H7 (cell line): ENCODE measurements at places on chromosomes 7 and 10.
A peak's percentile ranks its signal among the peaks of the same experiment; 100 is the strongest.

DNA sequence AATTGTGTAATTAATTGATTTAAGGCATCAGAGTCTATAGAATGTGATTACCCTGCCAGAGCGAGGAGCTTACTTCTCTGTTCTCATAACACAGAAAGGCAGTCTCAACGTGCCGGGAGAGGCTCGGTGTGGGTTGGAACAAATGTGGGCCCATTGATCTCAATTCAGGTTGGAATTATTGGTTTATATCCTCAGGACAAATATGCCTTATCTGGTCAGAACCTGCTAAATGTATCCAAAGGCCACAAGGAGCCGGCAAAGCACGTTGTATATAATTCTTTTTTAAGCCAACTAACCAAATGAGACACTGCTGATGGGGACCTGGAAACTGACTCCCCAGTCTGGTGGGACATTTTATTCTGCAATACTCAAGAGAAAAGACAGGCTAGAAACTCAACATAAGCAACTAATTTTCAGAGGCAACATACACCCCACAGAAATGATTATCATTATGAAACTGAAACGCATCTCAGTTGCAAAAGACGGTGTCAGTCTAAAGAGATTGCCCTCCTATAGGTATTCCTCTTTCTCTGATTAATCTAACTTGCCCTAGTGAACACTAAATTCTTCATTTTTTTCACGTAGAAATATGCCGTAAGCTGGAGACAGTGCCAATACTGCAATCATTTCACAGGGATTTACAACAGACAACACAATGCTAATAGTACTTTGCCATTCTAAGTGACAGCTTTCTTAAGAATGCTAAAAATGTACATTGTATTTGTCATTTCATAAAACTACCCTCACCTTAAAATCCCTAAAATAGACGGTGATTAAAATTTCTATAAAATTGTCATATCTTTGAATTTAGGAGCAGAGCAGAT is 9.4 kb downstream of the EBF3 start:
- no peak for DNase-seq

- DNase-seq: no peak
Observed at GRCh38 chr7:43431020-43431595, 151.8 kb upstream of the STK17A start.

DNA sequence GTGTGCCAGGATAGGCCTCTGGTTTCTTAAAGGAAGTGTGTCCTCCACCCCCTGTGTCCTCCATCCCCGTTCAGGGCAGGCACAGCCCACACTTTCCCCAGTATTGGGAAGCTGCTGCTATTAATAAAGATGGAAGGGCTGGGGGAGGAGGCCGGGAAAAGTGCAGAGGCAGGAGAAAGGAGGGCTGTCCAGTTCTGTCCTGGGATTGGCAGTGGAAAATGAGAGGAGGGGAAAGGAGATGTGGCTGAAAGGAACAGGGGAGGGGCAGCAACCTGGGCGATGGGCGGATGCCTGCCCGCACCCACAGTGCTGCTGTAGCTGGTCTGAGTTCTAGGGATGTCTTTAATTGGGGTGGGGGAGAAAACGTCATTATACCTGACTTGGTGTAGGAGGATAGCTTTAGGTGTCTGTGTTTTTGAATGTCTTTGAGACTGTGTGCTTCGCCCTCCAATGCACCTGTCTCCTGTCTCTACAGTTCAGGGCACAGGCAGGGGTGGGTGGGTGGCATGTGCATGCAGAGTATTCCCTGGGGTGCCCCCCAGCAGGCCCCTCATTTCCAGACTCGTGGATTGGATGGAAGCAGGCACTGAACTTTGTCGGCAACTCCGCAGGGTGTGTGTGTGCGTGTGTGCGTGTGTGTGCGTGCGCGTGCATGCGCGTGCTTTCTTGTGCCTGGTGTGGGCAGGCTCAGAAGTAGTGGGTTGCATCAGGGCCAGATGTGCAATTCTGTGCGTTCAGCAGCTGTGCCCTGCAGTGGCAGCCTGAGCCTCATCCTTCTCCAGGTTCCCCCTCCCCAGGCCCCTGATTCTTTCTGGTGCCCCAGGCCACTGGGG is 2.5 kb downstream of the TRIM8 start:
- DNase-seq: peak; percentile 45

DNA sequence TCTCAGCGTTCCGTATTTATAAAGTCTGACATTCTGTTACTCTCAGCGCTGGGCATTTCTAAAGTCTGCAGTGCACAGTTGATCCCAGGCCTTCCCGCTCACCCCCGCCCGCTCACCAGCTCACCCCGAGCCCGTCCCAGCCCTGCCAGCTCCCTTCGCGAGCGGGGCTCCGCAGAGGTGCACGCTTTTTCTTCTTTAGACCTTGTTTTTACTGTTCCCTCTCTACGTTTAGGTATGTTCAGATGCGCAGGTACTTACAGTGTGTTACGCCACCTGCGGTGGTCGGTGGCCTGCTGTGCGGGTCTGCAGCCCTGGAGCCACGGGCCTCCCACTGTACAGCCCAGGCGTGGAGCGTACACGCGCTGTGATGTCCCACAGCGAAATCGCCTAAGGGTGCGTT is 28.8 kb downstream of the NKX6-2 start:
- DNase-seq: no peak

DNA sequence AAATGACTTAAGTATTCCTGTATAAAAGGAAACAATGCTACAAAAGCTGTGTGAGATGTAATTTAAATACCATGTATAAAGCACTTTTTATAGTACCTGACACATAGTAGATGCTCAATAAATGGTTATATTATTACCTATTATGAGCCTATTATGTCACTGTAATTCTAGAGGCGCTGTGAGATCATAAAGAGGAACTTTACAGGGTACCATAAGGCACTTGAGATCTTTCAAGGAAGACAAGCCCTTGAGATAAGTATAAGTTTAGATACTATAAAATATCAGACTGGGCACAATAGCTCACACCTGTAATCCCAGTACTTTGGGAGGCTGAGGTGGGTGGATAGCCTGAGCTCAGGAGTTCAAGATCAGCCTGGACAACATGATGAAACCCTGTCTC is 38.3 kb downstream of the PTTG1IP2 start:
- DNase-seq: no peak

DNA sequence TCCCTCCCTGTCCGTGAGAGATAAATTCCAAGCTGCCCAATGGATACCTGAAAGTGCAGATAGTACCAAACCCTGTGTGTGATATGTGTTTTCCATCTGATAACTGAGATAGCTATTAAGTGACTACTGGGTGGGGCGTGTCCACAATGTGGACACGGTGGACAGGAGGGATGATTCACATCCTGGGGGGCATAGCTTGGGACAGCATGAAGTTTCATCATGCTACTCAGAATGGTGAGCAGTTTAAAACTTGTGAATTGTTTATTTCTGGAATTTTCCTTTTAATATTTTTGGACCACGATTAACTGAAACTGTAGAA is 158.6 kb downstream of the CREB5 start:
- DNase-seq: no peak

GRCh38 chr7:150962553-150963399 is 15.3 kb downstream of the KCNH2 start:
- peak; percentile 98 for DNase-seq

GRCh38 chr10:73899423-73899822 is 11.5 kb upstream of the PLAU start:
- no peak for DNase-seq

DNA sequence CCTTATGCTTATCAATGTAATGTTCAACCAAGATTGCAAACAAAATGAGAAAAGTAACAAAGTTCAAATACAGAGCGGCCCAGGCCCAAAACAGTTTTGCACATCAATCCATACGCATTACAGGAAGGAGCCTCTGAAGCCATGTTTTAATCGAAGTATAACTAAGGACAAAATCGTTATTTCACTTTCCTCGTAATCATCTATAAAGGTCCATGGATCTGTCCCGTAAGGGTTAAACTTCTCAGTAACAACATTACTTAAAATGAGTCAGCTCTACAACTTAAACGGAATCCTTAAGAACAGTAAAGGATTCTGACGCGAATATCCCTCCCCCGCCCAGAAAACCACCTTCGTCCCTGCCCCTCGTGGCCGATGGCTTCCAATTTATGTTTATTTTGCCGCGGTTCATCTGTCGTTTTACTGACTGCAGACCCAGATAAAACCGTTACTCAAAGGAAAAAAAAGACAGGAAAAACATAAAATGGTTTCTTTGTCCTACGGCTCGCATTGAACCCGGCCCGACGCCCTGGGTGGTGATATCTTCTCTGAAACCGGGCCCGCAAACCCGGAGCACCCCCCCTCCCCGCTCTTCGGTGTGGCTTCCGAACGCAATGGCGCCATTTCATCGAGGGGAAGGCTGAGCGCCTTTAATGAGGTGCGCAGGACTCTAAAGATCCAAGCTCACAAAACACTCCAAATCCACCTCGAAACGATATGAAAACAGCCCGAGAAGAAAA is 1.1 kb downstream of the HNRNPA2B1 start:
- DNase-seq: peak; percentile 24

DNA sequence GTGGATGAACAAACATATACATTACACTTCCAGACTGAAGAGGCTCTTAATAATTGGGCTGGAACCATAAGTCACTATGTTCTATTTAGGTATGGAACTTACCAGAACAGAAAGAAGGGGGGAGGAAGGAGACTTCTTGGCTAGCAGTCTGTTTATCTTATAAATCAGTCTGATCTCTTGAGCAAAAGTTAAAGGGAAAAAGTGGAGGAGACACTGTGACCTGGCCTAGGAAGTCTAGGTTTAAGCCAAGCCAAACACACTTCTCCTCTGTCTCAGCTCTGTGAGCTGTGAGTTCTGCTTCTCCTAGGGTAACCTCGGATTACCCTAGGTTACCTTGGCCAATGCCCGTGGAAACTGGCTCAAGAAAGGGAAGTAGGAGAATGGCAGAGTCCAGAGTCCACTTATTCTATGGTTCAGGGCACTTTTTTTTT is 95.2 kb downstream of the PFKFB3 start:
- no peak for DNase-seq

DNA sequence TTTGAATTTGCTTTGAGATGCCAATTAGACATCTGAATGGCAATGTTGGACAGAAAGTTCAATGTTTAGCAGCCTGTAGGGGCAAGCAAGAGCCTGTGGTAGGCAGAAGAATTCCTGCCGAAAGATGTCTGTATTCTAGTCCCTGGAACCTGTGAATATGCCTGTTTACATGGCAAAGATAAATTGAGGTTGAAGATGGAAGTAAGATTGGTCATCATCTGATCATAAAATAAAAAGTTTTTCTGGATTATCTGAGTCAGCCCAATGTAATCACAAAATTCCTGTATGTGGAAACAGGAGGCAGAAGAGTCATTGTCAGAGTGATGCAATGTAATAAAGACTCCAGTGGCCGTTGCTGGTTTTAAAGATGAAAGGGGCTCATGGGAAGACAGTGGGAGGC is 430.5 kb downstream of the MDFIC start:
- no peak for DNase-seq

DNA sequence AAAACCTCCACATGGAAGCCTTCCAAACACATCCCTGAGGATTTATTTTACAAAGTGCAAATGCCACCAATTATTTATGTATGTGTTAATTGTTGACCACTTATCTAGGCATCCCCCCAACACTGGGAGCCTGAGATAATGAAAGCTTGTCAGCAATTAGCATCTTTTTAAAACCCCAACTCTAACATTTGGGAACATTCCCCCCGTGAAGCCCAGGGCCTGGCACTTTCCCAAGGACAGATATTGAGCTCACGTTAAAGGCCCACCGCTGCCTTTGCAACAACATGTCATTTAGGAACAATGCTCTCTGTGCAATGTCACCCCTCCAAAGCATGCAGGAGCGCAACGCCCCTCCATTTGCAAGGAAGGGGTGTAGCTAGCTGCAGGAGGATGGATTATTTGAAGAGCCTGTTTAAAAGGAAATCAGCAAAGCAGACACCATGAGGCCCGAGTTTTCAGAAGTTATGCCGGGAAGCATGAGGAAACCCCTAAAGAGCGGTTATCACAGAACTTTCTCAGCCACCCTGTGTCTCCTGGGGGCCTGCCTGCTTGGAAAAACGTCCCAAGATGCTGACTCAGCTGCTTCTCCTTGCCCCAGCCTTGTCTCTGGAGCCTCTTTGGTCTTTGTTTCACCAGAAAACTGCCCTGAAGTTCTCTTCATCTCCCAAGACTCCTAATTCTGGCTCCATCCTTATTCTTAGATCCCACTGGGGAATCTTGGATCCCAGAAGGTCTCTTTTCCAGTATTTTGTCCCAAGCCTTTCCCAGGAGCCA is 444.1 kb downstream of the GRID1 start:
- DNase-seq: no peak

DNA sequence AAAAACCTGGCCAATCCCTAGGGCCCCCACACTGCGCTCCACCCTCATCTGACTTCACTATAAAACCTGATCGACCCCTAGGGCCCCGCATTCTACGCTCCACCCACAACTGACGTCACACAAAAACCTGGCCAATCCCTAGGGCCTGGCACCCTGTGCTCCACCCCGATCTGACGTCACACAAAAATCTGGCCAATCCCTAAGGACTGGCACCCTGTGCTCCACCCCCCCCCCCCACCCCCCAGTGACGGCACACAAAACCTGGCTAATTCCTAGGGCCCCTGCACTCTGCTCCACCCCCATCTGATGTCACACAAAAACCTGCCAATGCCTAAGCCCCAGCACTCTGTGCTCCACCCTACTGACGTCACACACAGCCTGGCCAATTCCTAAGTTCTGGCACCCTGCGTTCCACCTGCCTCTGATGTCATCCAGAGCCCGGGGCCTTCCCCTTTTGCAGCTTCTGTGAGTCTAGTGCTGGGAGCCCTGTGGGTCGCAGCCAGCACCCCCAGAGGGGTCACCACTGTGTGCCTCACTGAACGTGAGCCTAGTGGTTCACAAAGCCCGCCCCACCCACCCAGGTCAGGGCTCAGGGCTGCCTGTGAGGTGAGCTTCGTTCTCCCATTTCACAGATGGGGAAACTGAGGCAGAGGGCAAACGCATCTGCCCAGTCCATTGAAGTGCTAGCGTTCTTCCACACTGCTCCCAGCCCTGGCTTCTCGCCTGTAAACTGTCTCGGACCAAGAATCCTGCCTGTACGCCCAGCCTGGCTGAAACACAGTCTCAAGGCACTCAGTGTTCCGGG is 40.6 kb downstream of the MICALL2 start:
- DNase-seq: peak; percentile 95

DNA sequence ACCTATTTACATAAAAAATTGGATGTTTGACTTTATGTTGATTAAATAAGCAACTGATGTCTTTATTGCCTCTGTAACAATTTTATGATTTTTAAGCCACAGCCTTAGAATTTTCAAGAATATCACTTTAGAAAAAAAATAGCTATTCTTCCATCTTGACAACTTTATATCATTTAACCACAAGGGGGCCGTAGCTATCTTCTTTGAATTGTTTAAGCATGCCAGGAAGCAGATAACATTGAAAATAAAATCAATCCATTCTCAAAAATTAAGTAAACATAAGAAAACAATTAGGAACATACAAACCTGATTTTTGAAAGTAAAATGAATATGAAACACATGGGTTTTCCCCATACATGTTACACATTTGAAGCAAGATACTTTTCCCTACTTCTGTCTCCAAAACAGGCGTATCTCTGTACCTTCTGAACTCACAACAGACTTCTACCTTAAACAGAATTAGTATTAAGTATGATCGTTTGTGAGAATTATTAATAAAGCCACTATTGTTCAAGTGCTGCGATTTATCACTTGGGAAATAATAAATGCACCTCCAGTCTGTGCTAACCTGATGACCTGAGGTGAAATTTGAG is 209.0 kb downstream of the CACNA2D1 start:
- DNase-seq: no peak

- DNase-seq: peak; percentile 60
Observed at GRCh38 chr10:7054915-7055314, 355.9 kb downstream of the SFMBT2 start.

- no peak for DNase-seq
Observed at GRCh38 chr7:110669410-110669809, 421.5 kb upstream of the LRRN3 start.
